ENCODE measurements at places on chromosomes 3 and 15.

DNA sequence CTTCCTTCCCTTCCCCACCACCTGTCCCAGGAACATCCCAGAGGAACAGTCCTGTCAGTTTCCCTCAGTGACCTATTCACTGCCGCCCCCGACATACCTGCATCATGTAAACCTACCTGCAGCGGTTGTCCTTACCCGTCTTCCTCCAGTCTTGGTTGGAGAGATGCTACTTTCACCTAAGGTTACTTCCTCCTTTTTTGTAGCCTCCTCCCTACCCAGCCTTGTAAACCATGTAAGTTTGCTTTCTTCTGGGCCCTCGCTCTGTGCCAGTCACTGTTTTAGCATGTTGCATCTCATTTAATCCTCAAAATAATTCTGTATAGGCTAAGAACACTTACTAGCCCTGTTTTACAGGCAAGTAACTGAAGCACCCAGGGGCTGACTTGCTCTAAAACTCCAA is 58.3 kb downstream of the GPR171 start:
- DNase-seq: no peak

- peak; percentile 40 for DNase-seq
Measured at GRCh38 chr3:191328383-191328961, 722 bp upstream of the CCDC50 start.

DNA sequence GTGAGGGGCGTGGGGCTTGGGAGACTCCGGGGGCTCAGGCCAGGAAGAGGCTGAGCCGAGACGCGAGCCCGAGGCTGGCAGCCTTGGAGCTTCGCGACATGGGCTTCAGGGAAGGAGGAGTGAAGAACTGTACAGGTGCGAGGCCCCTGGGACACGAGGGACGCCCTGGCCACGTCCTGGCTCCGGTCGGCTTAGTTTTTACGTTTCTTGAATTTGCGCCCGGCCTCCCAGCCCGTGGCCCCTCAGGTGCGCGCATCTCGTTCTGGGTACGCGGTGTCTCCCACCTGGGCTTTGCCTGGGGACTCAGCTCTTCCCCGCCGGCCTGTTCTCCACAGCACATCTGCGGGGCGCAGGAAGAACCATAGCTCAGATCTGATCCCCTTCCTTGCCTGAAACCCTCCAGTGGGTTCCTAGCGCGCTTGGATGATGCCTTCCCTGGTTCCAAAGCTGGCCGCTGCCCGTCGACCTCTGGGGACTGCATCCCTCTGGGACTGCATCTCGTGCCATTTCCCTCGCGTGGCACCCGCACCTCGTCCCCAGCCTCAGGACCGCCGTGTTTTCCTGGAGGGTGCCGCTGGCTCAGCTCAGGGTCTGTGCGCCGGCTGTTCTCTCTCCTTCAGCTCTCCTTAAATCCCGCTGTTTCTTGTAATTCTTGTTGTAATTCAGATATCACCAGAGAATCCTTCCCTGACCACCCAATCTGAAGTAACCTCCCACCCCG is 614 bp downstream of the CHCHD6 start:
- DNase-seq: no peak

- no peak for DNase-seq
Measured at GRCh38 chr3:21795921-21796320, 44.9 kb upstream of the ZNF385D start.

Measured in CD4-positive, alpha-beta T cell treated with Interleukin-2 at 100 ng/mL for 4 hours (primary cell).